SK-N-DZ (cell line): ENCODE measurements at places on chromosomes 3 and 15.
A peak's percentile ranks its signal among the peaks of the same experiment; 100 is the strongest.

DNA sequence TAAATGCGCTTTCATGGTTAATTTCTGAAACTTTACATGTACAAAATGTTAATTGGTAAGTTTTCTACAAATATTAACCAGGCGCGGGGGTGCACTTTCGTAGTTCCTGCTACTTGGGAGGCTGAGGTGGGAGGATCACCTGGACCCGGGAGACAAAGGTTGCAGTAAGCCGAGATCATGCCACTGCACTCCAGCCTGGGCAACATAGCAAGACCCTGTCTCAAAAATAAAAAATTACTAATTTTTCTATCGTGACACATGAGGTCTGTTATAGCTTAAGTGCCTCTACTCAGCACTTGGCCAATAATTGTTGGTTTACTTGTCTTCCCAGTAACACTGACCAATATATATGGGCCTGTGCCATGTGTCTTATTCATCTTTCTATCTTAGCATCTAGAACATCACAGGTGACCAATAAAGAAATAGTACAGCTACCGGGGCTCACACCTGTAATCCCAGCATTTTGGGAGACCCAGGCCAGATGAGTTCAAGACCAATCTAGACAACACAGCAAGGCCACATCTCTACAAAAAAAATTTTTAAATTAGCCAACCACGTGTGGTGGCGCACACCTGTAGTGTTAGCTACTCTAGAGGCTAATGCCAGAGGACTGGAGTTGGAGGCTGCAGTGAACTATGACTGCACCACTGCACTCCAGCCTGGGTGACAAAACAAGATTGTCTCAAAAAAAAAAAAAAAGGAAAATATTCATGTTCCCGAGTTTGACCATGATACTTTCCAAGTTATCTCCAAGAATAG, 6.1 kb downstream of the MSL2 start:
- no peak for DNase-seq

- no peak for DNase-seq
These were observed 328.5 kb downstream of the NEK10 start for GRCh38 chr3:27040674-27041073.

- DNase-seq = no peak
These were observed 2.5 kb downstream of the HIGD1A start for GRCh38 chr3:42801784-42802183.

- no peak for DNase-seq
These were observed 86.1 kb downstream of the ADAMTS17 start for GRCh38 chr15:100255644-100256043.

GRCh38 chr15:91491101-91491950, 362.2 kb upstream of the SLCO3A1 start:
- DNase-seq = peak; percentile 21

GRCh38 chr3:86788371-86788770, 202.6 kb downstream of the VGLL3 start:
- no peak for DNase-seq

- DNase-seq = no peak
These were observed 27.0 kb downstream of the PSTPIP1 start for GRCh38 chr15:77021803-77022381.

GRCh38 chr3:96706509-96706908, 107.9 kb upstream of the EPHA6 start:
- DNase-seq = no peak

DNA sequence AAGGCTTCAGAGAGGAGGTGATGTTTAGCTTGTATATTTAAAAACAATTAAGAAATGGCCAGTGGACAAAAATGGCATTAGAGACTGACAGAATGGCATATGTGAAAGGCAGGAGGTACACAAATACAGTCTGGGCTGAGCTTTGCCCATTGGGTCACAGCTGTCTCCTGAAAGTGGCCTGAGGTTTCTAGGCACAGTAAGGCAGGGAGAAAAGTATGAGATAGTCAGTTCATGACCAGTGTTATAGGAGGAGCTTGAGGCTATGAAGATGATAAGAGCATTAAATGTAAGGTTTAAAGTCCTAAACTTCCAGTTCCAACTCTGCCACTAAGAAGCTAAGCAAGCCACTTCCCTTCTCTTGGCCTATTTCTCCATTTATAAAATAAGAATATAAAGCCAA, 111.2 kb upstream of the SETMAR start:
- DNase-seq = no peak

- DNase-seq = no peak
These were observed 162.6 kb upstream of the P2RY1 start for GRCh38 chr3:152672320-152672649.

- DNase-seq = peak; percentile 11
These were observed 29.8 kb downstream of the ALS2CL start for GRCh38 chr3:46663591-46664135.

DNA sequence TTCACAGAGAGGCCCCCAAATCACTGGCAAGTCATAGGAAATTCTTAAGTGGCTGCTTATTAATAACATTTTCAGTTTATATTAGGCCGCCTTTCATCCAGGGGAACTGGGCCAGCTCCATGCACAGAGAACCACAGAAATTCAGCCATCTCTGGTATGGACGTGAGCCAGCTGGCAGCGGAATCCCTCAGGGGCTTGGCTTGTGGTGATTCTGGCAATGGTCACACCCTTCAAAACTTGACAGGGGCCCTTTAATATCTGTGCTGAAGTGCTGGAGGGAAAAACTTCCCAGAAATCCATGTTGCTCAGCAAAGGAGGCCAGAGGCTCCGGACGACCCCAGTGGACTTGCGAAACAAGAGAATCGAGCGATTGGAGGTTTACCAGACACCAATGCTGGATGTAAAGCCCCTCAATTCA, 11.3 kb downstream of the PRICKLE2 start:
- peak; percentile 9 for DNase-seq
